ENCODE measurements at places on chromosomes 5 and 9.
A peak's percentile ranks its signal among the peaks of the same experiment; 100 is the strongest.

GRCh38 chr9:5920860-5921328, 30.2 kb downstream of the MLANA start:
- DNase-seq = peak; percentile 9

DNA sequence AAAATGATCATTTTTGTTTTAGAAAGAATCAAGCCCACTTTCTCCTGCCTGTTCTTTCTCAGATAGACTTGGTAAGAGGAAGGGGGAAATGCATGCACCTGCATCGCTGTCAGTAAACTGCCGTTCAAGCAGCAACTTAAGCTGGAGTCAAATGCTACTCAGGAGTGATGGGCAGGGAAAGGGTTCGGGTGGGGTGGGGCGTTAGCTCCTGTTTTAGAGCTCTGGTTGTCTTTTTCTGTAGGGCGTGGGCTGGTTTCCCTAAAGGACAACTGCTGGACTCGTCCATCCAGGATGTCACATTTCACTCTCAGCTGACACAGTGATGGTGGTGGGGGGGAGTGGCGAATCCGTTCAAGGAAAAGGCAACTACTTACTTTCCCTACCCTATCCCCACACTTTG, 75.0 kb downstream of the NDFIP1 start:
- DNase-seq = no peak

- DNase-seq = no peak
Measured at GRCh38 chr9:28289746-28290145, 716.5 kb upstream of the C9orf72 start.

GRCh38 chr9:2173170-2173569, 158.0 kb downstream of the SMARCA2 start:
- no peak for DNase-seq

- no peak for DNase-seq
Measured at GRCh38 chr5:169627551-169627950, 9.5 kb upstream of the DOCK2 start.

DNA sequence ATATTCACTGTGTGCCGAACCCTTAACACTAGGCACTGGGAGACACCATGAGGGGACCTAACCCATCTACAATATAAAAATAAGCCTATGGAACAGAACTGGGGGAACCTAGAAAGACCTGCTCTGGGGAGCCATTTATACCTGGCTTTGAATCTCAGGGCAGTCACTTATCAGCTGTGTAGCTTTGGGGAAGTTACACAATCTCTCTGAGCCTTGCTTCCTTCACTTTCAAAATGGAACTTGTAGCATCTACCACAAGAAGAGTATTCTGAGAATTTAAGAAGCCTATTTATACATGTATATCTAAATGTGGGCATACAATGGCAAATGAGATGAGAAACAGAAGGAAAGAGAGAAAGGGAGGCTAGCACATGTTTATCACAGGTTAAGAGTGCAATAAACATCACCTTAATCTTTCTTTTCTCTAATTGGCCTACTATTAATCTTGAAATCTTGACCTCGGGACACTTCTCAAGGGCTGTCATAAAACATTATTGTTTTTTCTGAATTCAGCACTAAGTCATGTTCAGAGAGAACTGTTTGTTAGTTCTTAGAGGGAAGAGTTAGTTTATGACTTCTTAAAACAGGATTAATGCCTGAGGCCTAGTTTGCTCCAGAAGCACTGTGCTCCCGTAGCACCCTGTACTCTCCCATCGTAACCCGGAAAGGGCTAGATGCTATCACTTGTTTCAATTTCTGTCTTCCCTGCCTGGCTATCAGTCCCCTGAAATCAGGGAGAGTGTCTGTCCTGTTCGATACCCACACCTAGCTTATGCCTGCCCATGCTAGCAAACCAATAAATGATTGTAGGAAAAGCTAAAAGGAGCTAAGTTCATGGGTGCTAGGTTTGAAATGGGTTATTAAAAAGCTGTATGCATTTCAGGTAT, 606.4 kb upstream of the CLINT1 start:
- no peak for DNase-seq

DNA sequence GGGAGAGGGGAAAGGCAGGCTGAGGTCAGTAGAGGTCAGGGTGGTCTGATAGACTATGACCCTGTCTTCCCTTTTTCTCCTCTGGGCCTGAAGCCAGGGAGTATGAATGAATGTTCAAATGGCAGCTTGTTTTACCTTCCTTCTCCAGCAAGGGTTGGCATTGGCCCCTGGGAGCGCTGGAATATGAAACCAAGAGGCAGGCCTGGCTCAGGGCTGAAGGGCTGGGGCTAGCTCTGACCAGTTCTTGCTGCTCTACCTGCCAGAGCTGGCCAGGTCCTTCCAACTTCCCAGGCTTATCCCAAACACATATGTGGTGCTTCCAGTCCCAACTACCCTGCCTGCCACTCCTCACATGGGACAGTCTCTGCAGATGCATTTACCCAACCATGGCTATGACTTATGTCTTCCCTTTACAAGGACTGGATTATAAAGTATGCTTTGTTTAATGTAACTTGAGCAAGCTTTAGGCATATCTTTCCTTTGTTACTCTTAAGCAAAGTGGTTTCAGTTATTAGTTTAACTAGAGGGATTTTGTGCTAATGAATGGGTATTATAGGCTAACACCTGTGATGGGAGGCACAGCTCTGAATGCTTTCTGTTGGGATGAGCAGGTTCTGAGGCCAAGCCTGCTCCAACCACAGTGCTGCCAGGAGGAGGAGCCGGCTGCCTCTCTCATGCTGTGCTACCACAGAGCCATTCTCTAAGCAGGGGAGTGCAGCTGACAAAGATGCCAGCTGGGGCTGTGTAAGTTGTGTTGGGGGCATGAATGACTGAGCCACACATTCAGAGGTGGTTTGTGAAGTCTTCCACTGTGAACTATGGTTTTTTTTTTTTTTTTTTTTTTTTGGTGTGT, 6.1 kb downstream of the CCNI2 start:
- DNase-seq = no peak

DNA sequence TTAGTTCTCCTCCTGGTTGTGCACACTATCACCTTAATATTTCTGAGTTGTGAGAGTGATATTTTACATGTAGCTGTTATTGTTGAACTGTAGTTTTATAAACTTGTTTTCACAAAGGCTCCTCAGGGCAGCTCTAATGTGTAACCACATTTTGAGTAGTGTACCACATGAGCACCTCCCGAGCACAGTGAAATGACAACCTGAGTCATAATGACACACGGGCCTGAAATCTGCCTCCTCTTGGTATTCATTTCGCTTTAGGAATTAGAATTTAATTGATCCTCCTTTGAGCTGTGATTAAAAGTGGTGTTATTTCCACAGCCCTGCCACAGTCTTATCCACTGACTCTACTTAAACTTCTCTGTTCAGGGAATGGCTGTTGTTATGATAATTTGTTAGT, 7.9 kb downstream of the MTRR start:
- no peak for DNase-seq

DNA sequence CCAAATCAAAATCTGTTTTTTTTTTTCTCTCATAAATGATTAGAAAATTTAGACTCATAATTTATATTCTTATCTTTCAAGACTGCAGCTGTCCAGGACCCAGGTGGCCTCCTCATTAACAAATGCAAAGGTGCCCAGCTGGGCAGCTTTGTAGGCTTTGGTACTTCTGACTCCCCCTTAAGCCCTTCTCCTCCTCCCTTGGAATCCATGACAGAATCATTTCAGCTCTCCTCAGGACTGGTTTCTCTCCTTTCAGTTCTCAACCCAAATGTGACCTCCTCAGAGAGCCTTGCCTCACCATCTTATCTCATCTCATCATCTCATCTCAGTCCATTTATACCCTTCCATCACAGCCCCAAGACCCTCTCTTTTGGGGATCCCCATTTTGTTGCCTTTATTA, 221.7 kb downstream of the KIAA0825 start:
- no peak for DNase-seq

GRCh38 chr5:32869216-32869615, 158.1 kb downstream of the NPR3 start:
- no peak for DNase-seq

- DNase-seq = peak; percentile 19
Measured at GRCh38 chr5:57302164-57302563, 128.3 kb downstream of the GPBP1 start.

- DNase-seq = no peak
Measured at GRCh38 chr5:172411484-172412072, 42.7 kb downstream of the SH3PXD2B start.

- no peak for DNase-seq
Measured at GRCh38 chr9:69370430-69370829, 45.4 kb downstream of the ENTREP1 start.

DNA sequence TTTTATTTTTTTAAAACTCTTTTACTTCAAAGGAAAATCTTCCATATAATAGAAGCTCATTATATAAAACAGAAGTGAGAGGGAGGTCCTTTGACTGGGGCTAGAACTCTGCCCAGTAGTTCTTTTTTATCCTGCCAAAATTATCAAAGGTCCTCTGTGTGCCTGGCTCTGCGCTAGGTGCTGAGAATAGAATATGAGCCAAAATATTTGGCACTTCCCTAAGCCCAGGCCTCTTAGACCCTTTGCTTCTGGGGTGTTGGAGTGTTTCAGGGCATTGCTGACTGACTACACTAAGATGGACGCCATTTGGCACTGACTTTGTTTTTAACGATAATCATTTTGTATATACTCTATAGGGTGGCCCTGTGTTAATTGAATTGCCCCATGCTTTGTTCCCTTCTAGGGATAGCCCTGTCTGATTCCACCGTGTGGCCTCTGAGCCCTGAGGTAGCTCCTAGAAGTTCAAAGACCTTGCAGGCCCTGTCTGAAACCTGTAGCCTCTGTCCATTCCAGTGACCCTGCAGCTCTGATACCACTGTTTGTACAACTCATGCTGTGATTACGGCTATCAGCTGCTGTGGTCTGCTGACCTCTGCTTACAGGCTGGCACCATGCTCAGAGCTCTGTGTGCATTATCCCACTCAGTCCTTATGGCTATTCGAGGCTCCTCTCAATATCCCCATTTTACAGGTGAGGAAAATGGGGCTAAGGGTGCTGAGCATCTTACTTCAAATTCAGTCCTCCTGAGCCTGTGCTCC, 84.3 kb upstream of the SHB start:
- no peak for DNase-seq

- DNase-seq = no peak
Measured at GRCh38 chr9:93317495-93318094, 133.7 kb downstream of the WNK2 start.

- DNase-seq = no peak
Measured at GRCh38 chr9:129632460-129632859, 6.5 kb downstream of the NTMT1 start.

DNA sequence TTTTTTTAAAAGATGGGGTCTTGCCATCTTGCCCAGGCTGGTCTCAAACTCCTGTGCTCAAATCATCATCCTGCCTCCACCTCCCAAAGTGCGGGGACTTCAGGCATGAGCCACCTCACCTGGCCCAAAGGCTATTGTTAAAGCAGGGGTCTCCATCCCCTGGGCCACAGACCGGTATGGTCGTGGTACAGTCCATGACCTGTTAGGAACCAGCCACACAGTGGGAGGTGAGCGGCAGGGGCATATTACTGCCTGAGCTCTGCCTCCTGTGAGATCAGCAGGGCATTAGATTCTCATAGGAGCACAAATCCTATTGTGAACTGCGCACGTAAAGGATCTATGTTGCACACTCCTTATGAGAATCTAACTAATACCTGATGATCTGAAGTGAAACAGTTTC, 7.3 kb upstream of the NOL6 start:
- DNase-seq = no peak

DNA sequence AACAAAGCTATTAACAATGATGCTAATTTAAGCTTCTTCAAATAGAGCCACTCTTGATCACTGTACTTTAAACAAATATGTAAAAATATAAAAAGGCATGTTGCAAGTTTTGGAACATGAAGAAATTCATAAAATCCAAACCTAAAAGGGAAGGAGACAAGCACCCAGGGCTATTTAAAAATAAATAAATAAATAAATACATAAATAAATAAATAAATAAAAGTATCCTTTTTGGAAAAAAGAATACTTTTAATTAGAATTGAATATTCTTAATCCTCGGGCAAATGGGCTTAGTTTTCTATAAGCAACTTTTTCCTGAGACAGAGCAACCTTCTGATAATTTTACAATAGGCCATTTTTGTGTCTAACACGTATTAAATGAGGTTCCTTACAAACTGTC, 147.5 kb upstream of the PCA3 start:
- no peak for DNase-seq

GRCh38 chr5:14144586-14145434, 1.7 kb downstream of the TRIO start:
- peak; percentile 94 for DNase-seq
